T-helper 1 cell (primary cell): ENCODE measurements at places on chromosomes 5 and 9.

DNA sequence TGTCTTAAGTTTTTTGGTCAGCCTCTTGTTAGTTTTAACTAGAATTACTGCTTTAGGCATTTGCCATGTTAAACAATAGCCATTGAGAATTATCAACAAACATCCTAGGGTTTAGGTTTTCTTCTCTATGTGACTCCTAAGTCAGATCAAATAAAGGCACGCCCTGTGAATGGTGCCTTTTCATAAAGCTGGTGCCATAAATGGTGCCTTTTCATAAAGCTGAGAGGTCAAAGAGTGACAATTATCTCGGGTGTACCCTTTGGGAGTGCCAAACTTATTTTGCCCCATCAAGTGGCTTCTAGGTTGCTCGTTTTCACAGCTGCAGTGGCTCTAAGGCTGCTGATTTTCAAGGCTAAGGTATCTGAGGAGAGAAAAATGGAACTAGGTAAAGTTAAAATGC lies 391.6 kb downstream of the DMRTA1 start:
- DNase-seq, result no peak

GRCh38 chr5:43592363-43592762 lies 10.6 kb upstream of the NNT start:
- no peak for DNase-seq

DNA sequence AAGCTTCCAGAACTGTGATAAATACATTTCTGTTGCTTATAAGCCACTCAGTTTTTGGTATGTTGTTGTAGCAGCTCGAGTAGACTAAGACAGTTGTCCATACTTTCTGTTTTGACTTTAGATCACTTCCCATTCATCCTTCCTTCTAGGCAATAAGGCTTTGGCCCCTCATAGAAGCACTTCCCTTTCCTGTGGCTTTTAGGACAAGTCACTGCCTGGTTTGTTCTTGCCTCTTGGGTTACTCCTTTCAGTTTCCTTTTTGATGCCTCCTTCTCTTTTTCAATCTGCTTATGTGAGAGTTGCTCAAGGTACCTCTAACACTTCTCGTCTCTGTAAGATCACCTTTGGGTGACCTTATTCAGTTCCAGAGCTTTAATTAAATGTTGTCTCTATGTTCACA lies 72.4 kb upstream of the NTRK2 start:
- DNase-seq, result no peak

GRCh38 chr5:32990593-32991420 lies 279.7 kb downstream of the NPR3 start:
- no peak for DNase-seq

DNA sequence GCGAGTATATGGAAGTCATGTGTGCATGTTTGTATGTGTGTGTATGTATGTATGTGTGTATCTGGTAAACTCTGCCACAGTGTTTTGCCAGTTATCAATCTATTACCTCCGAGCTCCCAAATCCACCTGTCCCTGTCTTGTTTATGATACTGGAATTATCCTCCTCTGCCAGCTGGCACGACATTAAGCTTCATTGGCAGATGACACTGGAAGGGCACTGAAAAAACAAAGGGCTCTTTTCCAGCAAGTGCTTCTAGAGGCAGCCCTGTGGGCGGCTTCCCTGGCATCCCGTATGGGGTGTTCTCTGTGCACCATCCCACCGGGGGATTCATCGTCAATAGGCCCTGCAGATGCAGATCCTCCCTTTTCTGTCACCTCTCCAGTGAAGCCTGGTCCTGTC lies 221.5 kb downstream of the MSX2 start:
- DNase-seq, result no peak

DNA sequence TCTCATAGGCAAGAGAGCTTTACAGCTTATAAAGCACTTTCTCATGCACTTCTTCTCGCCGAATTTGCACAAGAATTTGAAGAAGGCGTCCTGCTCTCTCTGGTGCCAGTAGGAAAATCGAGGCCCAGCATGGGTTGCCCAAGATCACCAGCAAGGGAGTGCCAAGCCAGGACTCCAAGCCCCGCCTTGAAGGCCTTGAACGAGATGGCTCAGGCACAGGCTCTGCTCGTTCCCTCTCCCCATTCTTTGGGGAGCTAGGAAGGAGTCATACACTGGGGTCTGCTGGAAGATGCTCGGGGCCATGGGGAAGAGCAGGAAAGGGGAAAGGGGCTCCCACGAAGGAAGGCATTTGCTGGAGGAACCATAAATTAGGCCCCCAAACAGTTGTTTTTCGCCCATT lies 46.7 kb downstream of the PAX5 start:
- no peak for DNase-seq

- DNase-seq, result no peak
Measured at GRCh38 chr5:11110128-11110527, 349.1 kb upstream of the DAP start.

DNA sequence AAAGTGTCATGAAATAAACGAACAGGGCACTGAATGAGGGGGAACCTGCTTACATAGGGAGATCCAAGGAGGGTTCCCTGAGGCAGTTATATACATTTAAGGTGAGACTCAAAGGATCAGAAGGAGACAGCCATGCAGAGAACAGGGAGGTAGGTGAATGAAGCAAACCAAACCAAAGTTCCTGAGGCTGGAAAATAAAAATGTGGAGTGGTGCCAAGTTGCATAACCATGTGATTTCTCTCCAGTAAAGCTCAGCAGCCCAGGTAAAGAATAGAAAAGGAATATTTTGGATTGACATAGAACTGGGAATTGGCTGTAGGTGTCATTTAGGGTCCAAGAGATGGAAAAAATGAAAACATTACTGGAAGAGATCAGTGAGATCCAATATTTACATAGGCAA lies 110.7 kb downstream of the CAAP1 start:
- DNase-seq, result no peak

- no peak for DNase-seq
Measured at GRCh38 chr9:96148634-96149532, 153.1 kb downstream of the HSD17B3 start.

GRCh38 chr5:157857816-157858526 lies 974 bp downstream of the CLINT1 start:
- DNase-seq, result no peak

- DNase-seq, result no peak
Measured at GRCh38 chr5:143752165-143752850, 59.7 kb upstream of the HMHB1 start.

GRCh38 chr5:117434254-117434653 lies 859.6 kb upstream of the SEMA6A start:
- DNase-seq, result no peak

DNA sequence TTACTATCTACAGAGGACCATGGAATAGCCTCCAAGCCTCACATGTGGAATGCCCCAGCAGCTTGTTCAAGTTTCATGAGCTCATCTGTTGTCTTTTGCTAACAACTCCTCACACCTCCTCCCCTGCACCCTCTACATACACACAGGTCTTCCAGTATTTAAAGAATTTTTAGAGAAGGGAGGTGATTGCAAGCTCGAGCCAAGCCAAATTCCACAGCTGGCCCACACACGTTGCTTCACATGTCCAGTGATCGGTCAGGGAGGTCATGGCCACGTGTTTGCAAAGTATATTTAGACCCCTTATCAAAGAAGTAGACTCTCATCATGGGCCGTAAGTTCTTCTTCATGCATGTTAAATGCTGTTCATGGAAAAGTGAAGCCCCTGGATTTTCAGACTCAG lies 281.7 kb downstream of the OSTF1 start:
- no peak for DNase-seq

DNA sequence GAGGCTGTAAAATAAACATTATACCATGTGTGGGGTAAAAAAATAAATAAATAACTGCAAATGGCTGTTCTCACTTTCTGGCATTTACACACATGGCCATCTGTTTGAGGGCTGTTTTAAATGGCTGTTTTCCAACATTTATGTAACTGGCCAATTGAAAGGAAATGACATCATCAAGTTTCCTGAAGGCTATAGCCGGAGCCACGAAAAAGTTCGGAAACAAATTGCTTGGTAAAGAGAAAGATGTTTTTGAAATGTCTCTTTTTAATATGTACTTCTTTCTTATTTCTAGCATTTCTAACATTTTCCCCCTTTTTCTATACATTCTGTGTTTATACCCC lies 95.4 kb upstream of the DAB2 start:
- no peak for DNase-seq

DNA sequence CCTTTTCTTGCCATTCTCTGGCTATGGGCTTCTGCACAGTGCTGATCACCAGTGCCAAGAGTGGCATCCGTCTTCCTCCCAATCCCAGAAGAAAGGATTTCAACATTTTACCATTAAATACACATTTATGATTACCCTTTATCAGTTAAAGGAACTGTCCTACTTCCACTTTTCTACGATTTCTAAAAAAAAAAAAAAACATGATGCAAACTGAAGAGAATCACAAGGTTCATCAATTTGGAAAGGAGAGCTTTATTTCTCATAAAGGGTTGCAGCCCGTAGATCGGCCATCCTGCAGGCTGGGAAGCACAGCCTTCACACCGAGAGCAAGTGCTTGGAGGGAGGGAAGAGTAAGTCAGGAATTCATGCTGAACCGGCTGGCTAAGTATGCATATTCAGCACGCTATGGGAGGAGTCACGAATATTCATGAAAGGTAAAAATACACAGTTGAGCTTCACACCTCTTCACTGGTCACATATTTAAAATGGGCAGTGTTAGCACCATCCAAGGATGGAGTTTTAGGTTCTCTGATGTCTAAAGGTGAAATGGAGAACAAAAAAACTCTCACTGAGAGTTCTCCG lies 52.5 kb upstream of the SEMA4D start:
- no peak for DNase-seq

GRCh38 chr5:9405196-9405754 lies 140.6 kb downstream of the SEMA5A start:
- no peak for DNase-seq

- no peak for DNase-seq
Measured at GRCh38 chr5:112929336-112930081, 7.5 kb upstream of the REEP5 start.

- DNase-seq, result no peak
Measured at GRCh38 chr9:7534211-7534935, 265.2 kb downstream of the DMAC1 start.

GRCh38 chr9:136604823-136605525 lies 57.7 kb upstream of the EGFL7 start:
- DNase-seq, result no peak

GRCh38 chr9:133958756-133959155 lies 33.4 kb downstream of the VAV2 start:
- DNase-seq, result no peak

DNA sequence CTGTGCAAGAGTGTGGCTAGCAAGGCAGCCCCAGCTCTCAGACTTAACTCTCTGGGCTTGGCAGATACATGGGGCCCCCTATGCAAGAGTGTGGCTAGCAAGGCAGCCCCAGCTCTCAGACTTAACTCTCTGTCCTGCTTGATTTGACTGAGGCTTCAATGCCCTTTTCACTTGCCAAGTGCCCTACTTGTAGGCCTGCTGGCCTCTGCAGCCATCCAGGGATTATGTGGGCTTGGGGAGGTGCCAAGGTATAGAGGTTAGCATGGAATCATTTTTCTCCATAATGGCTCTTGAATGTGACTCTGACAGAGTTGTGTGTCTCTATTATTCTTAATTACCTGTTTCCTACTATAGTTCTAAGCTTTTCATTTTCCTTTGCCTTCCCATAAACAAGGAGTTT lies 115.5 kb upstream of the RUSC2 start:
- DNase-seq, result no peak

DNA sequence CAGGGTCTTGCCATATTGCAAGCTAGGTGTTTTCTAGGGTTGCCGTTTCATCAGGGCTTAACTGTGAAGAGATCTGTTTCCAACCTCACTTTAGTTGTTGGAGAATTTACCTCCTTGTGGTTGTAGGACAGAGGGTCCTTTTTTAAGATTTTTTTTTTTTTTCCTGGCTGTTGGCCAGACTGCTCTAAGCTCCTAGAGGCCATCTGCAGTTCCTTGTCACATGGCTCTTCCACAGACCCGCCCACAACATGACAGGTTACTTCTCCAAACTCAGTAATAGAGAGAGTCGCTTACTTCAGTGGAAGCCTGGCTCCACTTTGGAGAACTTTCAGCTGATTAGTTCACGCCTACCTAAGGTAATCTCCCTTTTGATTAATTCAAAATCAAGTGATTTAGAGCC lies 543.7 kb downstream of the DMRTA1 start:
- DNase-seq, result no peak

DNA sequence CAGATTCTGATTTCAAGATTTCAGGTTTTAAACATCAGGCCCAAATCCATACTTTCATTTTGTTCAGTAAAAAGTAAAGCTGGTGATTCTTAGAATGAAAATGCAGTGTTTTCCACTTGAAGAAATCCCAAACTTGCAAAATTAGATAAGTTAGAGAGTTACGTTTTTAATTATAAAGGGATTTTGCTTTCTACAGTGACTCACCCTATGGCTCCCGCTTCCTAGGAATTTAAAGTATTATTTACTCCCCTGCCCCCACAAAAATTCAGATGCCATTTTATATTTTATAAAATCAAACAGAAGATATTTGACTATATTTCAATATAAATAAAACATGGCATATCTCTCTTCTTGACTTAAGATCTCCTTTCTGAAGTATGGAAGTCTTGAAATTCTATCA lies 402.9 kb downstream of the ZSWIM6 start:
- no peak for DNase-seq

DNA sequence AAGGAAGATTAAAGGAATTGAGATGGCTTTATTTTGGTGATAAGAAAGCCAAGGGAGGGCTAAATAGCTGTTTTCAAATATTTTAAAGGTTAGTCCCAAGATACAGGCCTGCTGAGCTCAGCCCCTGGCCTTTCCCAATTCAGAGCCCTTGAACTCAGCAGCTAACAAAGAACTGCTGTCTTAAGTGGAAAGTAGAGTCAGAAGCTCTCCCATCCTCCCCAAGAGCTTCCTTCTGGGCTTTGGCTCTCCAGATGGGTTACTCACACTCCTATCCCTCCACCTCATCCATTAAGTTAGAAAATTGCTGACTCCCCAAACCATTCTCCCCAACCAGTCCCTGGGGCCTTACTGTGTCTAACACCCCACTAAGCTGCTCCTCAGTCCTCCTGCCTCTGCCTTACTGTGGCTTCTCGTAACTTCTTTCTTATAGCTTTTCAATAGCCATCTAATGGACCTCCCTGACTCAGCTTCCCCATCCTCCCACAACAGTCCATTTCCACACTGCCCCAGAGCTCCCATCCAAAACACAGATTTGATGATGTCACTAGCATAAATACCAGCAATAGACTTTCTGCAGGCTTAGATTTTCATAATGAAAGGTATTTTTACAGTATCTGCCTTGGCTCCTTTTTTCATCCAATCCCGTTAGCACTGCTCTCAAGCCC lies 239.1 kb downstream of the ENC1 start:
- DNase-seq, result no peak

DNA sequence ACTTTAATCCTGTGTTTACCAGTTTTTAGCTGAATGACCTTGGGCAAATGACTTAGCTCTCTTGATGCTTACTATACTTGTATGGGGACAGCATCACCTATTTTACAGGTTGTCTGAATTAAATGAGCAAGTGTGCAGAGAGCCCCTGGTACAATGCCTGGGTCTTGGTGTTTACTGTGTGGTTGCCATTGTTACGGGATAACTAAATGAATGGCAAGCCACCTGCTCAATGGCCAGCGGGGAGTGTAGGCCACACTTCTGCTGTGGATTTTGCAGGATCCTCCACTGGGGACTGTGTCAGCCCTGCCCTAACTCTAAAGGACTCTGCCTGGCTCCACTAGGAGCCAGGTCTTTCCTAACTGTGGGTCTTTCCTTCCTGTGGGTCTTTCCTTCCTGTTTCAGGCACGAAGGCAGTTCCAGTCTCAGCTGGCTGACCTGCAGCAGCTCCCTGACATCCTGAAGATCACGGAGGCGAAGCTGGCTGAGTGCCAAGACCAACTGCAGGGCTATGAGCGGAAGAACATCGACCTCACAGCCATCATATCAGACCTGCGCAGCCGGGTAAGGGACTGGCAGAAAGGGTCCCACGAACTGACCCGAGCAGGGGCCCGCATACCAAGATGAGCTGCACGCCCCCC lies 10.3 kb upstream of the GLE1 start:
- no peak for DNase-seq

- DNase-seq, result no peak
Measured at GRCh38 chr5:72166070-72166979, 59.0 kb downstream of the MAP1B start.
